ENCODE measurements at places on chromosomes 2 and 18.

DNA sequence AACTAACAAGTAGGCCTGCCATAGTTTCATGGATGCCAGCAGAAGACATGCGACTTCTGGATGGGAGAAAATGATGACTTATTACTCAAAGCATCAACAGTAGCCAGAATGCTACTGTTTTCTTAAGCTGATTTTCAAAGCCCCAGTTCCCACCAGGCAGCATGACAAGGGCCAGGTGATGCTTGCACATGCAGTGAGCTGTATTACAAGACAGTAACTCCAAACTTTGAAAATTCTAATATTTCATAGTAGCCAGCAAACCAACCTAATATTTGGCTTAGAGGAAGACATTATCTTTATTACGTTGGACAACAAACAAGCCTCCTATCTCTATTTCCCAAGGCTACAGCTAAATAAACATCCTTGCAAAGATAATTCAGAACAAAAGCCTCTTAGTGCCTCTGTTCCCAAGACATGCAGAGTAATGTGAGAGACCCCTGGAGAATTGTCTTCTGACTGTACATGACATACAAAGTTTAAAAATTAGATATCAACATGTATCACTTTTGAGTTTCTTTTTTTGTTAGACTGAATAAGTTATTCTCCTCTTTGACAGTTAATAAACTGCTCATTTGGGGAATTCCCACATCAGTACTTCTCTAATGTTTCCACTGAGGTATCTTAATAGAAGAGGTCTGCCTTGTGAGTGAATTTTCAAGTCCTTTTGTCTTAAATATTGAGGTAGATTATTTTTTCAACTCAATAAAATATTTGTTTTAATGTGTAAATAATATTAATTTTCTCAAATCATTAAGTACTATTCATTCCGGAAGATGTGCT is 367.6 kb upstream of the CWC22 start:
- DNase-seq, result no peak

DNA sequence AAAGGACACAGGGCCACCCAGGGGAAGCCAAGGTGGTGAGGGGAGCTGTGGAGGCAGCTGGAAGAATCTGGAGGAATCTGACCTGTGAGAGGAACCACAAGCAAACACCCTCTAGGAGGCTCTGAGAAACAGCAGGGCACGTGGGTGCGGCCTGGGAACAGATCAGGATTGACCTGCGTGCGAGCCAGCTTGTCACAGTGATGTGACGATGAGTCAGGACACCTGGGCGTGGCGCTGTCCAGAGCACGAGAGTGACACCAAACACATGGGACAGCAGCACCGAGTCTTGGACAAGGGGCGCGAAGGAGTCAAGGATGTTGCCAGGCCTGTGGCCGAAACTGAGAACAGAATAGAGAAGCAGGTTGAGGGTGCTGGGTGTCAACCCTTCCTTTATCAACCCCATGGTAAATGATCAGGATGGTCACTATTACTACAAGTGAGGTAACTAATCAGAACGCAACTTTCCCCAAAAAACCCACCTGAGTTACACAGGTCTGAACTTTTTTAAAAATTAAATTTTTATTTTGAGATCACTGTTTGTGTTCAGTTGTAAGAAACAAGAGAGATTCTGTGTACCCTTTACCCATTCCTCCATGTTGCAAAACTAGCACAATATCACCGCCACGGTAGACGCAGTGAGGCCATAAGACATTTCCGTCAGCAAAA is 637 bp upstream of the SFT2D3 start:
- DNase-seq, result no peak

DNA sequence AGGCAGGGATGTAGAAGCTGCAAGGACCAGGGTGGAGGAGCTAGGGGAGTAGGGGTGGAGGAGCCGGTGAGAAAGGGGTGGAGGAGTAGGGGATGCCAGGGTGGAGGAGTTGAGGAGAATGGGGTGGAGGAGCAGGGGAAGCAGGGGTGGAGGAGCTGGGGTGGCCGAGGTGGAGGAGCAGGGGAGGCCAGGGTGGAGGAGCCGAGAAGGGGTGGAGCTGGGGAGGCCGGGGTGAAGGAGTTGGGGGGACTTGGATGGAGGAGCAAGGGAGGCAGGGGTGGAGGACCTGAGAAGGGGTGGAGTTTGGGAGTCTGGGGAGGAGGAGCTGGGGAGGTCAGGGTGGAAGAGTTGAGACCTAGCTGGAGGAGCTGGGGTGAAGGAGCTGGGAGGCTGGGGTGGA is 13.3 kb downstream of the SOX11 start:
- DNase-seq, result no peak

DNA sequence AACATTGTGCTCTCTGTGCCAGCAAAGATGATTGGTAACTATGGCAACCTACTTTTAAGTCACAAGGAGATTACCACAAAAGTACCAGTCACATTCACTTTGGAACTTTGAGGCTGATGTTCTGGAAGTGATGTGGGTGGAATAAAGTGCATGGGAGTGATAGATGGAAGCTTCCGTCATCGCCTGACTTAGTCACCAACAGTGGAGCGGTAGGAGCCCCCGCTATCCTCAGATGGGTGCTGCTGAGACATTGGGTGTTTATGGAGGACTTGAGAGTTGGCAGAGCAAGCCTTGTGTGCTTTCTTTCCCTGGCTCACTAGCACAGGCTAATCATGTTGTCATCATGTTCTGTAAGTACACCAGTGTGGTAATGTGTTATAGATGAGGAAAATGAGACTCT is 4.6 kb downstream of the PPP1R7 start:
- DNase-seq, result no peak

Measured in D721Med (cell line).